ENCODE measurements at places on chromosomes 2 and 18. TPM values are rescaled to one million over a fixed set of nuclear protein-coding genes. Genes with fewer than 3 reads are reported as not detected.
A peak's percentile ranks its signal among the peaks of the same experiment; 100 is the strongest.

- peaks cover 29% of the 10 kb centered on the region for H3K4me1 ChIP-seq
- DNase-seq, result peak; percentile 67
- H3K27ac ChIP-seq, result peak overlapping the region; percentile 100
Measured at GRCh38 chr18:48953104-48953706, 2.4 kb upstream of the SMAD7 start.

- no peak overlapping the region for H3K4me3 ChIP-seq
- H3K27ac ChIP-seq, result peak overlapping the region; percentile 97
- H3K36me3 ChIP-seq, result no peaks in the 10 kb centered on the region
- no peak for DNase-seq
- peaks cover 92% of the 10 kb centered on the region for H3K4me1 ChIP-seq
- no peaks in the 10 kb centered on the region for H3K27me3 ChIP-seq
Measured at GRCh38 chr2:42961961-42962360, 169.6 kb upstream of the HAAO start.

The TMEM247 gene
- not detected for total RNA-seq

GRCh38 chr18:37409878-37410277 is 155.7 kb downstream of the CELF4 start:
- no peak overlapping the region for H3K4me3 ChIP-seq
- no peak for DNase-seq
- no peak overlapping the region for H3K27ac ChIP-seq
- H3K27me3 ChIP-seq, result no peaks in the 10 kb centered on the region

- no peaks in the 10 kb centered on the region for H3K36me3 ChIP-seq
- DNase-seq, result no peak
- no peak overlapping the region for H3K27ac ChIP-seq
- H3K27me3 ChIP-seq, result no peaks in the 10 kb centered on the region
- H3K4me3 ChIP-seq, result no peak overlapping the region
Measured at GRCh38 chr2:152825834-152826233, 107.4 kb downstream of the ARL6IP6 start.
